ENCODE measurements at places on chromosomes 12 and 14.

- no peak for DNase-seq
Measured at GRCh38 chr12:86787419-86787818, 531.2 kb upstream of the MGAT4C start.

- DNase-seq: no peak
Measured at GRCh38 chr12:112961074-112961473, 17.2 kb upstream of the OAS2 start.

GRCh38 chr12:65508276-65509035 is 230.0 kb downstream of the MSRB3 start:
- DNase-seq: no peak

GRCh38 chr14:96979611-96980074 is 182.5 kb downstream of the VRK1 start:
- no peak for DNase-seq

GRCh38 chr12:47881051-47881450 is 23.7 kb downstream of the VDR start:
- no peak for DNase-seq

DNA sequence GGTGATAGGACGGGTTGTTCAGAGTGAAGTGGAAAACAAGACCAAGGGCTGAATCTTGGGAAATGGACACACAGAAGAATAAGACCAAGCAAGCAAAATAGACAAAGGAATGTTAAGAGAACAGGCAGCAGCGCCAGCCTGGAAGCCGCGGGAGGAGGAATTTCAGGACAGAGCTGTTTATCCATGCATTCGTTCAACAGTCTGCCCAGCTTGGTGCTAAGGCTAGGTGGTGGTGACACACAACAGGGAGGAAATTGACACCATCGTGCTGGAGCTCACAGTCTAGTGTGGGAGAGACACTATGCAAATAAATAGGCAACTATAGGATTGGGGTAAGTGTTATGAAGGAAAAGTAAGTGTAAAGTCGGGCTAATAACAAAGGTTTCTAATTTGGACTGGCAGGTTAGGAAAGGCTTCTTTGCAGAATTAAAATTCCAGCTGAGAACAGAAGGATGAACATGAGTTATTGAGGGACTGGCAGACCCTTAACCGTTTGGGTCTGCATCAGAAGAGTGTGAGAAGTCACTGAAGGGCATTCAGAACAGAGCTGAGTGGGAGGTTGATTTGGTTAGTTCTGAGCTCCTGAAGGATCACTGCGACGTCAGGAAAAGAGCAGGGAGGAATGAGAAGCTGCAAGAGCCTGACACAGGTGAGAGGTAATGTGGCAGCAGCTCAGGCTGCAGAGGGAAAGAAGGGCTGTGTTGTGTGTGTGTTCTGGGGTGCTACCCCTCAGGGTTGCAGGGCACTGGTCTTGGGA is 242.6 kb upstream of the FKBP4 start:
- DNase-seq: no peak

DNA sequence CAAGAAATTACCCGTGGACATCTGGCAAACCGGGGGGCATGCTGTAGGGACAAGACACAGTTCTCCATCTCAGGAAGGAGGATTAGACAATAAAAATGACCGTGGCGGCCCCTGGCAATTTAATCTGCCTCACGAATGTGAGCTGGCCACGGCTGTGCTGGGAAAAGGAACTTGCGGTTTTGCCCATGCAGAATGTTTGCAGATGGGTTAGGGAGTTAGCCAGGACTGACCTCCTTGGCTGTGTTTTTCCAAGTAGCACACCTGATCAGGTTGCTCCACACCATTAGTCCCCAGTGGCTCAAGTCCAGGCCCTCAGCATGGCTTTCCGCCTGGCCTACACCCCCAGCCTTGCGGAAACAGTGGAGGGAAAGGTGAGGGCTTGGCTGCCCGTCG is 20.8 kb downstream of the TPCN1 start:
- no peak for DNase-seq

- no peak for DNase-seq
Measured at GRCh38 chr12:6858799-6859198, 6.8 kb downstream of the USP5 start.

DNA sequence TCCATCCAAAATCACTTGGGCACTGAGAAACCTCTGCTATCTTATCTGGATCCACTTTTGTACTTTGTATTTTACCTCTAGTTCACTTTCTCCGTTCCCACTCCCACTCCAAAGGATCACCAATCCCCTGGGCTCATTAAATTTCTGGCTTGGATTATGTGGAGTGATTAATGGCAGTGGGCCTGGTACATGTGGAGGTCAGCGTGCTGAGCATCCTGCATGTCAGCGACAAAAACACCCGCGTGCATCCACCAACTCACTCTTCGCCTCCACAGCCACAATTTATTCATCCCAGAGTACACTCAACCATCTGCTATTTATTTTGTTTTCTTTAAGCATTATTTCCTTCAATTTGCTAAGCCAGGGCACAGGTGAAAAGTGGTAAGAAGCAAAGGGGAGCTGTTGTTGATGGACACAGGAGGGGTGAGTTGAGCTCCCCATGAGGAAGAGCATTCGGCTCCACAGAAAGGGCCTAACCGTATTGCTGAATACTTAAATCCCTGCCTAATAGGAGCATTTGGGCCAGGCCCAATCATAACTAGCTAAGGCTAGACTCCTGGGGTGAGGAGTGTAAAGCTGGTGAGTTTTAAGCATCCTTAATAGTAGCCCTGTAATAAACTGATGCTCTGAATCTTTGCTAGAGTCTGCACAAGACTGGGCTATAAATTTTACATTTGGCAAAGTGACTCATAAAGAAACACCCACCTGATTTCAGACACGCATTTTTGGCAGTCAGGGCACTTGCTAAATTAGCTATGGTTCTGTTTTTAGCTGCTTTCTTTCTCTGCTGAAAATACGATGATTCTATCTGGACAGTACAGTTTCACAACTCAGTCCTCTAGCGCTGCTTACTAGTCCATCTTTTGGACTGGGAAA is 137.8 kb downstream of the SLC25A21 start:
- DNase-seq: no peak

GRCh38 chr12:28652239-28652638 is 462.0 kb downstream of the CCDC91 start:
- no peak for DNase-seq

GRCh38 chr14:42228611-42229010 is 621.9 kb downstream of the LRFN5 start:
- no peak for DNase-seq

GRCh38 chr14:101444116-101444515 is 117.2 kb upstream of the DIO3 start:
- DNase-seq: no peak

DNA sequence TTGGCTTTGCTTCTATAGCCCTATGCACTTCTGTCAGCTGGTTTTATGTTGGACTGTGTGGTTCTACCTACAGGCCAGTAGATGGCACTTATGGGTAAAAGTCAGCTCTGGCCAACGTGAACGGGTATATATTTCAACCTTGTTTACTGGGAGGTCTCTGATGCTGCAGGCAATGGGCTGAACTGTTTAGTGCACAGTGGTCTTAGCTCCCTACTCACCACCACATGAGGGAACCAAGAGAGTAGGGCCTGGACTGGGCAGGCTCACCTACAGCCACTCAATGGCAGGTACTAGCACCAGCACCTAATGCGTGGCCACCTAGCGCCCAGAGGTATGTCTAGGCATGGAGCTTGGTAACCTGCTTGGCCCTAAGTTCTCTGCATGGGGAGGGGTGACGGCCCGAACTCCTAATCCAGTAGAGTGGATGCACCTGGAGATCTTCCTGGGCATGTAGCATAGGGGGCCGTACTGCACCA is 481.8 kb downstream of the TMEM117 start:
- DNase-seq: peak; percentile 13

DNA sequence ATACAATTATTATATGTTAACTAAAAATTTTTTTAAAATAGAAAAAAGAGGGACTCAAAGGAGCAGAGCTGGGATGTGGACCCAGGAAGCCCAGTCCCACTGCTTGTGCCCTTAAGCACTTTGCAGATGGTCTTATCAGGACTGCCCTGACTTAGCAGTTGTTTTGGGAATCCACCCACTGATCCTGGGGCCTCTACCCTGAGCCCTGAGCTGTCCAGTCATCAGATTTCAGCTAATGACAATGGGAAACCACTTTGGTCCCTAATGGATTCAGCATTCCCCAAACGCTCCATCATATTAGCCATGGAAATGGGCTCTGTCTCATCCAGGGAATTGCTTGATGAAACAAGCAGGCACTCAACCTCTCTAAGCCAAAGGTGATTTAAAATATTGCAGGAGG is 22.5 kb upstream of the WSCD2 start:
- no peak for DNase-seq

GRCh38 chr12:57895389-57896114 is 45.8 kb upstream of the ATP23 start:
- DNase-seq: no peak

- DNase-seq: peak; percentile 70
Measured at GRCh38 chr14:96424109-96424989, 32.4 kb downstream of the AK7 start.

DNA sequence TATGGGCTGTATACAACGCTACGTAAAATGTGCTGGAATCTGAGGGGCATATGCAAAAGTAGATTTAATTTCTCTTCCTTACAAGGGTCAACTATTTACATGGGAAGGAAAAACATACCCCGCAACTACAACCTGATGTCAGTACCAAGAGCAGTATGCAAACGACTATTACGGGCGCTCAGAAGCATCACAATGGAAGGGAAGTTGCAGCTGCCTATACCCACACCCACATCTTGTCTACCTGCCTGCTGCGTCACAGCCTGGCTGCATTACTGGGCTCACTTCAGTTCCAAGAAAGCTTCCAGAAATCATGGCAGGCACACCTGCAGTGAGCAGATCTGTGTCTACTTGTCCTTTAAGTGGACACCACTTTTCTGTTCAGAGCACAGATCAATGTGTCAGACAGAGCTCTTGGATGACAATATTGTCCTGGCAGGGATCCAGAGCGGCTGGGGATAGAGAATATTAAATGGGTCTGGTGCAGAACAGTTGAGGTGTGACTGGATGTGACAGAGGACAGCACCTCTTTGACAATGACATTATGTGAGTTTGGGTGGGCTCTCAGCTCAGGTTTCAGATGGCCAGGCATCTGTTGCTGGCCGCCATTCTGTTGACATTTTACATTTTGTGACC is 41.5 kb upstream of the GNG2 start:
- no peak for DNase-seq

GRCh38 chr12:25950329-25951115 is 8.0 kb upstream of the RASSF8 start:
- DNase-seq: no peak

- peak; percentile 88 for DNase-seq
Measured at GRCh38 chr14:93206793-93207467, at the start of the genes GON7 and UBR7. Gene GON7 (minus strand): TSS chr14:93207065. CDS start chr14:93207037, 28 bp downstream. Gene UBR7 (plus strand): TSS chr14:93207256. CDS start chr14:93207292, 36 bp downstream.

DNA sequence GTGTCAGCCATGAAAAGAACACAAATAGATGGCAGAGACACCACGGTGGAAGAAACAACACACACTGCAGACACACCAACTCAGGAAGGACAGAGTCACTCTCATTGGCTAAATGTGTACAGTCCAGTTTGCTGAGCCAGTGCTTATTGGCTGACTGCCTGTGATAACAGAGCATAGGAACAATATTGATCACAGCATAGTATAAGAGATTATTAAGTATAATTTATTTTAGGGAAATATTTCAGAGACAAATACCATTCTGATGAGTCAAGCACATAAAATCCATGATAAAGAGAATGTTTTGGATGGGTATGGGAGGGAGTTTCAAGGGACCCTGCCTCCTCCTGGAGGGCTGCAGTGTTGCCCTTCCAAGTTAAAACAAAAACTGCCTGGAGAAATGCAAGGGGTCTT is 50.9 kb downstream of the BTG1 start:
- DNase-seq: no peak

- DNase-seq: peak; percentile 5
Measured at GRCh38 chr12:62632411-62632918, 165.8 kb downstream of the MON2 start.

DNA sequence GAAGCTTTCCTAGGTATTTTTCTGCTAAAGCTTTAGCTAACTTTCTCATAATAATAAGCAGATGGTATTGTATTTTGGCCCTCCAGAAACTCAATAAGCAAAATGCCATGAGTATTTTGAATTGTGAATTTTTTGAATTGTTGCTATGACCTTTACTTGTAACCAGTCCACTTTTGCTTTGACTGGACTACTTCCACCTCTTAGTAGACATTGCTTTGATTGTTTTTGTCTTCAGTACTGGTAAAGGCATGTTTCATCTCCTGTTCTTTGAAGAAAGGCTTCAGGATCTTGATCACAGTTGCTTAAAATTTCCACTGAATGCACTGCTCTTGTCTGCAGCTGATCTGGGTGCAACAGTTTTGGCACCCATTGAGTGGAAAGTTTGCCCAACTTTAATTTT is 102.3 kb downstream of the TRMT5 start:
- DNase-seq: no peak

- peak; percentile 17 for DNase-seq
Measured at GRCh38 chr12:29241821-29242591, 92.9 kb downstream of the FAR2 start.

DNA sequence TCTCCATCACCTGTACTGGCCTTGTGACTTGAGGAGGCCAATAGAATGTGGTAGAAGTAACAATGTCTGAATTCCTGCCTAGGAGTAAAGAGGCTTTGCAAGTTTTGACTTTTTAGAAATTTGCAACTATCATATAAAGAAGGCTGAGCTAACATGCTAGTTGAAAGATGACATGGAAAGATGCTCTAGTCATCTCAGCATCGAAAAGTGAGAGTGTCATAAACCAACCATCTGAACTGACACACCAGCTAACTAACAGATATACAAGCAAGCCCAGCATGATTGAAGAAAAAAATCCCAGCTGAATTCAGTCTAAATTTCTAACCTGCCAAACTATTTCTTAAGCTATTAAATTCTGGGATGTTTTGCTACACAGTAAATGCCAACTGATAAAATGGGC is 116.8 kb downstream of the NELL2 start:
- DNase-seq: no peak

DNA sequence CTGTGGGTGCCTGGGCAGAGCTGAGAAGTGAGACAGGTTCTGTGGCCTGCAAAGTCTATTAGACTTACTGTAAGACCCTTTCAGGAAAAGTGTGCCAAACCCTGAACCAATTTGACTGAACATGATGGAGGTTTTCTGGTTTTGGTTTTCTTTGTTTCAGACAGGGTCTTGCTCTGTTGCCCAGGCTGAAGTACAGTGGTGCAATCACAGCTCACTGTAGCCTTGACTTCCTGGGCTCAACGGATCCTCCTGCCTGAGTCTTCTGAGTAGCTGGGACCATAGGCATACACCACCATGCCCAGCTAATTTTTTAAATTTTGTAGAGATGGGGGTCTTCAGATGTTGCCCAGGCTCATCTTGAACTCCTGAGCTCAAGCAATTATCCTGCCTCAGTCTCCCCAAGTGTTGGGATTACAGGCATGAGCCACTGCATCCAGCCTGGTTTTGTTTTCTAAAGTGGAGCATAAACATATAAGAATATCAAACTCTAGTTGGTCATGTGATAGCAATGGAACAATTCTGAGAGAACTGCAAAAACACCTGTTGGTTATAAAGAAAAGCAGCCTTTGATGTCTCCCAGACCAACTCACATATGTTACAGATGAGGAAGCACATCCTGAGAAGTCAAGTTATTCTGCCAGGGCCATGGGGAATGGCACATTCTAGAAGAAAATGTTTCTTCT is 166.9 kb downstream of the FOXN3 start:
- no peak for DNase-seq

GRCh38 chr12:86194721-86195120 is 61.5 kb downstream of the MGAT4C start:
- no peak for DNase-seq

- no peak for DNase-seq
Measured at GRCh38 chr12:66241061-66242043, 52.3 kb downstream of the IRAK3 start.
